Amniotic stem cell (primary cell): ENCODE measurements at places on chromosomes 12 and 14.

GRCh38 chr12:121729021-121729420, 16.5 kb downstream of the TMEM120B start:
- DNase-seq = no peak

DNA sequence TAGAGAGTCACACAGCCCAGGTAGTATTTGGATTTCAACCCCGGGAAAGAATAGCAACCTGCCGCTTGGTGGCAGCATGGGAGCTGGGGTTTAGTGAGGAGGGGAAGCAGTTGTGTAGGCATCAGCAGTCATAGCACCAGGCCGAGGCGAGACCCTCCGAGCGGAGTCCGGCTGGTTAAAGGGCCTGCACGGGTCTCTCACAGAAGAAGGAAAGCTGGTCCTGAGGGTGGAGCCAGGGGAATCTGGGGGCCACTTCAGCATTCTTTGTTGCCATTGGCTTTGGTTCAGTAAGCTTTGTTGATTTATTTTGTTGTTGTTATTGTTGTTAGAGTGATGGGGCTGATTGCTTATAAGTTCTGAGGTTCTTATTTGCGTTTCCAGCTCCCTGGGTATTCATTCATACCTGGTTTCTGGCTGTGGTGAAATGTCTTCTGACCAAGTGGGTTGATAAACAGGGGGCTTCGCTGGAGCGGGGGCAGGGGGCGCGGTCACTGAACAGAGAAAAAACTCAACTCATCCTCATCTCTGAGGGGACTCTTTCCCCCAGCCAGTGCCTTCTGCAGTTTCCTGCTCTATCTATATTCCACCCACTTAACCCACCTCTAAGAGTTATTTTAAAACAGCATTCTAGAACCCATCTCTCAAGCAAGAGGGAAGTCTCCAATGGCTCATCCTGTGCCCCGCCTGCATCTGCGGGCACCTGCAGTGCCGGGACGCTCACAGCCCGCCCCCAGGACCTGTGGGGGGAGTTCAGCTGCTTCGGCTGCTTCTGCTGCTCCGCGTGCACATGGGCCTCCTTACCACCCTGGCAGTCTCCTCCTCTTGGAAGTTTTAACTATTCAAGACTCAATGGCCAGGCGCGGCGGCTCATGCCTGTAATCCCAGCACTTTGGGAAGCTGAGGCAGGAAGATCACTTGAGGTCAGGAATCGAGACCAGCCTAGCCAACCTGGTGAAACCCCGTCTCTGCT, 11.6 kb downstream of the CKB start:
- no peak for DNase-seq

DNA sequence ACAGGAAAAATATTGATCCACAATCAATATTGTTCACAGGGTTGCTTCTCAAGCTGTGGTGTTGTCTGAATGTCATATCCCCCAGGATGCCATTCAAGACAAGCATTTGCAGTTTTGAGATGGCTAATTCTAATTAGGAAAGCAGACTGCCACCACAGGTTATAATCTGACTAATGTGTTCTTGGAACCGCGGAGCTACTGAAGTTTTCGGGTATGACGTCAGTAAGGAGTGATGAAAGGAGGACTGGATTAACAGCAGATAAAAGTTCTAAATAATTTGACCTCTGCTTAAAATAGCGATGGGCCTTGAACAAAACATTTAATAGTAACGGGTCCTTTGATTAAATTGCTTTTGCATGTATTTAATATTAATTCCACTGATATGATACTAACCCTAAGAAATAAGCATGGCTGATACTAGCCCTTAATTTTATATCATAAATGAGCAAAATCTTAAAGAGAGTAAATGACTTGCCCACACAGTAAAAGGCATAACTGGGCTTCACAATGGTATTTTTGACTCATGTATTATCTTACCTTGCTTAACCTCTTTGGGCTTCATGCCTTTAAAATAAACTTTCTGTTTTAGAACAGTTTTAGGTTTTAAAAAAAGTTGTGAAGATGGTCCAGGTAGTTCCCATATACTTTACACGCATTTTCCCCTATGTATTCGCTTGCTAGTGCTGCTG, 50.3 kb downstream of the TSHR start:
- no peak for DNase-seq

DNA sequence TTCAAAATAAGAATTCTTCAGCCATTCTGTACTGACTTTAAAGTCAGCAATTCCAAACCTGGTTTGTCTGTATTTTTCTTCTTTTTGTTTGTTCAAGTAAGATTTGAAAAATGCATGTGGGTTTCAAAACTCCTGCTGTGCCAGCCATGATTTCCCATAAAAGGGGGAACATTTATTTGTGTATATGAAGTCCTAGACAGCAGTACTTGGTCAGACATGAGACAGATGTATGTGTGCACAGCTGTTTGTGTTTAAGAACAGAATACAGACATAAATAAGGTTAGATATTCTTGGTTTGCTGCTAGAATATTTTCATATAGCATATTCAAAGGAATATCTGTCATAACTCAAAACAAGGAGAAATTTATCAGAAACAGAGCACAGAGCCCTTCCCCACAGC, 236.0 kb downstream of the ADAMTS20 start:
- DNase-seq = no peak

GRCh38 chr12:51809193-51809592, 39.3 kb downstream of the FIGNL2 start:
- DNase-seq = no peak

GRCh38 chr14:95573313-95573712, 38.5 kb downstream of the GLRX5 start:
- no peak for DNase-seq

- no peak for DNase-seq
Measured at GRCh38 chr12:6559500-6559899, 3.7 kb upstream of the IFFO1 start.

DNA sequence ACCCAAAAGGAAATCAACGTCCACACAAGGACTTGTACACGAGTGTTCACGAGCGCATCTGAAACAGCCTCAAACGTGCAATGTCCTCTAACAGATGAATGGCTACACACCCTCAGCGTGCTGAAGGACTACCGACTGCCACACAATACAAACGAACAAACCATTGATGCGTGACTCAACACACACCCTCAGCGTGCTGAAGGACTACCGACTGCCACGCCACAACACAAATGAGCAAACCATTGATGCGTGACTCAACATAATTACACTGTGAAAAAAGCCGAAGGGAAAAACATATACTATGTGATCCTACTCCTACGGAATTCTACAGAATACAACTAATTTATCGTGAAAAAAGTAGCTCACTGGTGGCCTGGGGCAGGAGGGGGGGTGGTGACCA, 25.1 kb upstream of the BTBD6 start:
- no peak for DNase-seq

DNA sequence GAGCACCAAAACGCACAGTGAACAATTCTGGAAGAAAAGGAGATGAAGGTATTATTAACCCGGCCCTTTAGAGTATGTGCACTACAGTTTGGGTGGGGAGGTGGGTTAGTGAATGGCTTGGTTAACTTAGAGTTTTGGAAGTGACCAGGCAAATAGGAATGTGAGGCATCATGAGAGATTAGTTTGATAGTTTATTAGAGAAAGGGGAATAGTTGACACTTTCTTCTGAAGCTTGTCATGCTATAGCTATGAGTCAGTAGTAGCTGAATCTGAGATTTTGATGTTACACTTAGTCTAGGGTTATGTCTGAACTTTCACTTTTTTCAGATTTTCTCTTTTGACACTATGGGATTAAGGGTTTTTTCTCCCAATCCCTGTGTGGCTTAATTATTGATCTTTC, 567.2 kb downstream of the SNAPC1 start:
- peak; percentile 12 for DNase-seq

- DNase-seq = peak; percentile 9
Measured at GRCh38 chr12:10940389-10940788, 1.3 kb upstream of the TAS2R14 start.

- DNase-seq = no peak
Measured at GRCh38 chr12:132766380-132767085, 4.9 kb upstream of the ANKLE2 start.

DNA sequence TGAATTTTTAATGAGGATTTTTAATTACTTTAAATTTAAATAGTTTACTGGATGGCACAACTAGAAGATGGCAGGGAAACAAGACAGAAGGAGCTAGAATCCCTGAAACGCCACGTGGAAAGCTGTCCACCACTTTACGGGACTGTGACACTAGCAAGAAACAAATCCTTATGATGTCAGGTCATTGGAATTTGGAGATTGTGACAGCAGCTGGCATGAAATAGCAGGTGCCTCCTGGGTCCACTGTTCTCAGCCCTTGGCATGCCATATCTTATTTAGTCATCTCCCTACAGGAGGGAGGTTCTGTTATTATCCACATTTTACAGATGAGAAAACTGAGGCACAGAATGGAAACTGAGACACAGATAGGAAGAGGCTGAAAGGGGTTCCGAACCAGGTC, 113.8 kb downstream of the BCL11B start:
- no peak for DNase-seq

GRCh38 chr12:21989819-21990412, 48.7 kb upstream of the ABCC9 start:
- DNase-seq = peak; percentile 16

DNA sequence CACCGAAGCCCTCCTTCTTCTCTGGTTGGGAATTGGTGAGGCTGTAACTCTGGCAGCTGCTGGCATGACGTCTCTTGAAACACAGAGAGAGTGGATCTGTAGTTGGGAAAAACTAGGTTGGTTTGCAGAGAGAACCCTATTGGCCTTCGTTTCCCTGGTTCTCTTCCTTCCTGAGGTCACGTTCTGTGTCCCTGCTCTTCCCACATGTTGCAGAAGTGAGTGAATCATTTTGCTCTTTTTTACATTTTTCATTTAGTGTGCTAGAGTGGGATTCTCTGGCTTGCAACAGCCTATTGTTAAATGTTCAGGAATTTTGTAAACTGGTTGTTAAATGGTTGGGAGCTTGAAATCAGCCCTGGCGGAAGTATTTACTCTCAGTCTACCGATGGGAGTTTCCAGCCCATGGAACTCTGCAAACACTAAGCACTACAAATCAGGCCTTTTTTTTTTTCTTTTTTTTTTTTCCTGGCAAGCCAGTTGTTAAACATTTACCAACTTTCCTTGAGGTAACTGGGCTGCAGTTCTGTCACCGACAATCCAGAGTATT, 26.8 kb upstream of the CKAP4 start:
- no peak for DNase-seq

DNA sequence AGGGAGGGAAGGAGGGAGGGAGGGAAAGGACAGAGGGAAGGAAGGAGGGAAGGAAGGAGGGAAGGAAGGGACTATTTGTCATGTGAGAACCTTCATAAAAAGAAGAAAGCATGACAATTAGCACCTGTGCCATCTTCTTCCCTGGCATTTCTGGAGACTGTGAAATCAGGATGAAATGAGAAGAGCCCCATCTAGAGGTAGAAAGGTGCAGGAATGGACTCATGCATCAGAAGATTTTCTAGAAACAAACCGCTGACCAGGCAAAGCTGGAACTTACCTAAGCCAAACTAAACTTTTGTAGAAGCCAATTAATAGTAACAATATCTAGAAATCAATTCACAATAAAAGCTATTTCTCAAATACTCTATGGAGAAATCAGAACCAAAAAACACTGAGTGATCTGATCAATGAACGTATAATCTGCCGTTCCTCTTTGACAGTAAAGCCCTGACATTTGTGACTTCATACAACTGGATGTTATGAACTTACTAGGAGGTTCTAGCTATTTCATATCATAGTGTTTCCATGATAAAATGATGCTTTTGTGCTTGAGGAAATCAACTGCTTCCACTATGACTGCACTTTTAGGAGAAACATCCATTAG, 24.4 kb upstream of the CRACR2A start:
- peak; percentile 25 for DNase-seq

DNA sequence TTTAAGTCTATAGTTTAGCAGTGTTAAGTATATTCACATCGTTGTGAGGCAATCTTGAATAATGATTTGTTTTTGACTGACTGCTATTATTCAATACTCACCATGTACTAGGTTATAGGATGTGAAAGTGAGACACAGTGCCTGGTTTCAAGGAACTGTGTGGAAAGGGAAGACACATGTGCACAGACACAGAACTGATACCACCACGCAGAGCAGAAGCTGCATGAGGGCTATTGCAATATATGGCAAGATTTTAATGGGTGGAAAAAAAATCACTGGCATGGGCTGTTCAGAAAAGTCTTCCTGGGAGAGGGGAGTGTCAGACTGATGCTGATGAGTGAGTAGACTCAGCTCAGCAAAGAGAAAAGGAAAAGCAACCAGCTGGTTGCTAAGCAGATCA, 10.4 kb downstream of the SLC7A8 start:
- DNase-seq = no peak

- DNase-seq = no peak
Measured at GRCh38 chr12:19979584-19979983, 388.8 kb upstream of the PDE3A start.

DNA sequence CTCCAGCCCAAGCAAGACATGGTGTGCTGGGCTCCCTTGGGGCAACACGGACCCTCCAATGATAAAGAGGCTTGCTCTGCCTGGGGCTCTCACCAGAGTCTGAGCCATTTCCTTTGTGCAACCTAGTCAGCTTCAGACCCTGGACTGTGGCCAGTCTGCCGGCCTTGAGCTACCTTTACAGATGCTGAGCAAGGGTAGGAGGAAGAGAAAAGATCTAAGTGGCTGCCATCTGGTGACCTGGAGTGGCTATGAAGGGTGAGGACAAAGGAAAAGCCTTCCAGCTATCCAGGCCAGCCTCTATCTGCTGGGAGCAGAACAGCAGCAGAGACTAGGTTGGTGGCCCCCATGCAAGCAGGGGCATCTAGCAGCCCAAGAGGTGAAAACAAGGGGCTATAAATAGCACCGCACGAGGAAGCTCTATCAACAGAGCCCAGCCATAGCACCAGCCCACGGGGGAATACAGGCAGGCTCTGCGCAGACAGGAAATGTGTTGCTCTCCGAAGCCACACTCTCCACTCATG, 230.1 kb downstream of the FOXN3 start:
- no peak for DNase-seq

GRCh38 chr12:40034712-40035111, 71.2 kb downstream of the SLC2A13 start:
- no peak for DNase-seq

DNA sequence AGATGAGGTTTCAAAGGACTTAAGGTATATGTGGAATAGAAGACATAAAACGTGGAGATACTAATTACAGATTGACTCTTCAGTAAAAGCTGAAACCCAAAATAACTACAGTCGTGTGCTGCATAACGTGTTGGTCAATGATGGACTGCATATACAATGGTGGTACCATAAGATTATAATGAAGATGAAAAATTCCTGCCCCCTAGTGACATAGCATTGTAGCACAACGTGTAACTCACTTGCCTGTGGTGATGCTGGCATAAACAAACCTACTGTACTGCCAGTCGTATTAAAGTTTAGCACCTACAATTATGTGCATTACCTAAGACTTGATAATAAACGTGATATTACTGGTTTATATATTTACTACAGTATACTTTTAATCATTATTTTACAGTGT, 150.3 kb downstream of the LRRK2 start:
- DNase-seq = no peak
